Activated B cell treated with CpG ODN at 0.5 μM for 24 hours (primary cell): ENCODE measurements at places on chromosomes 4 and X.

DNA sequence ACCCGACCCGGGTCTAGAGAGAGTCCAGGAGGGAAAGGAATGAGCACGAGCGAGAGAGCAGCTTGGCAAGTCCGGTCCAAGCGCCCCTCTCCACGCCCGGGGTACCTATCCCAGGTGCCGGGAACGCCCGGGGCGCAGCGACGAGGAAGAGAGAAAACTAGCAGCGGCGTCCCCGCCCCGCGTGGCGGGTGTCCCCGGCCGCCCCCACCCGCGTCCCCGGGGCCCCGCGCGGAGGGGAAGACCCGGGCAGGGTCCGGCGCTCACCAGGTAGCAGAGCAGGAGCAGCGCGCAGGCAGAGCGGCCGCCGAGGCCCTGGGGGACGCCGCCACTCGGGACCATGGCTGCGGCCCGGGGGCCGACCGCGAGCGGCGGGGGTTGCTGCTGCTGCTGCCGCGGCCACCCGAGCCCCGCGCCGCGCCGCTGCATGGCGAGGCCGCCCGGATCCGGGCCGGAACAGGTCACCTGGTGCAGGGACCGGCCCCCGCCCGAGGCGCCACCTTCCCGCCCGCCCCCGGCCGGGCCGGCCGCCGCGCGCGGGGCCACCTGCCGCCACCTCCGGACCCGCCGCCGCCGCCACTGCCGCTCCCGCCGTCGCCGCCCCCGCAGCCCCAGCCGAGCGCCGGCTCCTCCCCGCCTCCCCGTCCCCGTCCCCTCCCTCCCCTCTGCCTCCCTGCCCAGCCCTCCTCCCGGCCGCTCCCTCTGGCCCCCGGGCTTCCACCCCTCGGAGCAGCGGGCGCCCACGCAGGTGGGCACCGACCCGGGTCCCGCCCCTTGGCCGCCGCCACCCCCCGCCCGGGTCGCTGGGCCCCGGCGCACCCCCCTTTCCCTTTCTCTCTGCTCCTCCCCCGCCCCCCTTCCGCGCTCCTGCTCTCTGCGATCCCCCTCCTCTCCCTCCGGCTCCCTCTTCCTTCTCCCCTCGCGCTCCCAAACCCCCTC lies at the start of gene SEL1L3:
TSS of gene SEL1L3 (minus strand) at position 578 of the 936 bp plus-strand sequence. CDS start at position 426, 152 bp downstream.
- H3K4me3 ChIP-seq, result peak within 1 kb of the TSS; percentile 98
- peak within 1 kb of the TSS; percentile 99 for H3K27ac ChIP-seq
- peaks cover 21% of the 10 kb centered on the region for H3K36me3 ChIP-seq
- no peaks in the 10 kb centered on the region for H3K27me3 ChIP-seq
- H3K4me1 ChIP-seq, result peaks cover 84% of the 10 kb centered on the region

DNA sequence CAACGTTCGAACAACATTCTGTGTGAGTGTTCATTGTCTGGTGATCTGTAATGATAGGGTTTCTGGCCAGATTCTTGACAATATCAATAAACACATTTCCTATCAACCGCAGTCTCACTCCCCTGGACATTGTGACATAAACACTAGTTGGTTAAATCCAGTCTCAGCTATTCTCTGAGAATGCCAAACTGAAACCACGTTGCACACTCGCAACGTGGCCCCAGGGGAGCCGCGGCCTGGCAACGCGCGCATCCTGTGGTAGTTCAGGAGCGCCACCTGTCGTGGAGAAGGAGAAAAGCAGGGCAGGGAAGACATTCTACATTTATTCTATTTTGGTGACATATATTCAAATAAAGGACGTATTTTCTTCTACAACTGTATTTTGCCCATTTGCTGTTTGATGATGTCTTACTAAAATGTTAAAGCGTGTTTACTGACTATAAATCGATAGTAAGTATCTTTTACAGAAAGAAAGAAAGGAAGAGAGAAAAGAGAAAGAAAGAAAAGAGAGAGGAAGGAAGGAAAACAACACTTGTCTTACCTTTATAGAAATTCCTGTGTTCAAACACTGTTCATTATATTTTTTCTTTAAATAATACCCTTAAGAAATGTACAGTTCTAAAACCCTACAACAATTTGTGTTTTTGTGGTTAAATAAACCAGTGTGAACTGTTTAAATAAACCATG lies 738.3 kb upstream of the FRG1 start:
- H3K27me3 ChIP-seq, result no peaks in the 10 kb centered on the region
- H3K4me3 ChIP-seq, result no peak overlapping the region
- peaks cover 2% of the 10 kb centered on the region for H3K4me1 ChIP-seq
- no peak for DNase-seq

GRCh38 chr4:175378372-175378771 lies 433.7 kb downstream of the GPM6A start:
- no peaks in the 10 kb centered on the region for H3K36me3 ChIP-seq
- H3K4me1 ChIP-seq, result no peaks in the 10 kb centered on the region

- no peak overlapping the region for H3K4me3 ChIP-seq
- H3K4me1 ChIP-seq, result peaks cover 16% of the 10 kb centered on the region
- DNase-seq, result no peak
- H3K27me3 ChIP-seq, result no peaks in the 10 kb centered on the region
- H3K27ac ChIP-seq, result no peak overlapping the region
These were observed 16.5 kb downstream of the TBC1D14 start for GRCh38 chr4:6926081-6926480.

DNA sequence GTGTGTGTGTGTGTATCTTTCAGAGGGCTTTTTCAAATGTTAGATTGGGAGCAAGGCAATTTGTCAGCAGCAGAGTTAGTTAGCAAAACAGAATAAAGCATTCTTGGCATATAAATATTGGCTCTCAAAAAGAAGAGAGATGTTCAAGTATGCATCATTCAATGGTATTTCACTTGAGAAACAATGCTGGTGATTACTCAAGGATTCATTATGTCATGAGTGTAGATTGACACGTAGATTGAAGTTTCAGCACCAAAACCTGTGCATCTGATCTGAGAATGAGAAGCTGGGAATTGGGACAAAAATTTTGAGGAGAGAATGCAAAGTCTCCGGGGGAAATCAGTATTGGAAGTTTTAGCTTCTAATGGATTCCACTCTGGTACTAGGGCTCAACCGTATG lies 241.4 kb downstream of the FRMPD4 start:
- DNase-seq, result no peak
- no peaks in the 10 kb centered on the region for H3K27me3 ChIP-seq

GRCh38 chr4:184420881-184421416 lies 53.4 kb downstream of the IRF2 start:
- H3K4me3 ChIP-seq, result peak overlapping the region; percentile 55
- H3K27ac ChIP-seq, result peak overlapping the region; percentile 81
- H3K36me3 ChIP-seq, result peaks cover 79% of the 10 kb centered on the region
- no peak for DNase-seq

DNA sequence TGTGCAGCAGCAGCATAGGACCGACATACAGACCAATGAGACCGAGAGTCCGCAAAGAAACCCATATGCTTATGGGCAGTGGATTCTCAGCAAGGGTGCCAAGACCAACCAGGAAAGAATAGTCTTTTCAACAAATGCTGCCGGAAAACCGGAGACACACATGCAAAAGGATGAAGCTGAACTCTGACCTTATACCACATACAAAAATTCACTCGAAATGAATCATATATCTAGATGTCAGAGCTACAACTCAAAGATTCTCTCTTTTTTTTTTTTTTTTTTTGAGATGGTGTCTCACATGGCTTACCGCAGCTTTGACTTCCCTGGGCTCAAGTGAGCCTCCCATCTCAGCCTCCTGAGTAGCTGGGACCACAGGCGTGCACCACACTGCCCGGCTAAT lies 16.0 kb upstream of the MXD4 start:
- DNase-seq, result no peak
- peaks cover 31% of the 10 kb centered on the region for H3K4me1 ChIP-seq

- DNase-seq, result no peak
- no peak overlapping the region for H3K27ac ChIP-seq
- H3K4me1 ChIP-seq, result no peaks in the 10 kb centered on the region
- no peaks in the 10 kb centered on the region for H3K36me3 ChIP-seq
- no peaks in the 10 kb centered on the region for H3K27me3 ChIP-seq
These were observed 372.2 kb downstream of the ADAM29 start for GRCh38 chr4:175290401-175290800.

DNA sequence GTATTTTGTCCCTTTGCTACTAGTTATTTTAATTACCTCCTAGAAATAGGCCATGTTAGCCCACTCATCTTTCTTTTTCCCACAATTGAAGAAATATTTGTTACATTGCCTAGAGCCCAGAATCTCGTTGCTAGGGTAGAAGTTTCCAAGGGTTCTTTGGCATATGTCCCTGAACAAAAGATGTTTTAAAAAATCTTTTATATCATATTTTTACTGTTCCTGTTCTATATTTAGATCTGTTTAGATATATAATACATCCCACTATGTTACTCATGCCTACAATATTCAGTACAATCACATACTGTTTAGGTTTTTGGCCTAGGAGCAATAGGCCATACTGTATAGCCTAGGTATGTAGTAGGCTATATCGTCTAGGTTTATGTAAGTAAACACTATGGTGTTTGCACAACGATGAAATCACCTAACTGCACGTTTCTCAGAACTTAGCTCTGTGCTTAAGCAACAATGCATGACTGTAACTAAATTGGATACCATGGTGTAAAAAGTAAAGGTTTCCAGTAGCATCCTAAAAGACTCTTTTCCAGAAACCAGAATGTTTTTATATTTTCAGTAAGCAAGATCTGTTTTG lies 236.0 kb upstream of the SLIT2 start:
- H3K36me3 ChIP-seq, result no peaks in the 10 kb centered on the region
- H3K4me1 ChIP-seq, result no peaks in the 10 kb centered on the region
- no peaks in the 10 kb centered on the region for H3K27me3 ChIP-seq
- no peak overlapping the region for H3K4me3 ChIP-seq
- no peak for DNase-seq

GRCh38 chrX:13761606-13762414 lies 27.3 kb downstream of the OFD1 start:
- H3K36me3 ChIP-seq, result peaks cover 64% of the 10 kb centered on the region

DNA sequence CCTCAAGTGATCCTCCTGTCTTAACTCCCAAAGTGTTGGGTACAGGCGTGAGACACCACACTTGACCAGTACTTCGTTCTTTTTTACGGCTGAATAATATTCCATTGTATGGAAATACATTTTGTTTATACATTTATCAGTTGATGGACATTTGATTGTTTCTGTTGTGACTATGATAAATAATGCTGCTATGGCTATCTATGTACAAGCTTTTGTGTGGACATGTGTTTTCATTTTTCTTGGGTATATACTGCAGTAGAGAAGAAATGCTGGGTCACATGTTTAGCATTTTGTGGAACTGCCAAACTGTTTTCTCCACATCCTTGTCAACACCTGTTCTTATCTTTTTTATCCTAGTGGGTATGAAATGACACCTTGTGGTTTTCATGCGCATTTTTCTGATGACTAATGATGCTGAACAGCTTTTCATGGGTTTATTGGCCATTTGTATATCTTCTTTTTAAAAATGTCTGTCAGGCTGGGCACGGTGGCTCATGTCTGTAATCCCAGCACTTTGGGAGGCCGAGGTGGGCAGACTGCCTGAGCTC lies 37.3 kb downstream of the SAT1 start:
- no peak overlapping the region for H3K4me3 ChIP-seq
- peaks cover 6% of the 10 kb centered on the region for H3K4me1 ChIP-seq
- no peaks in the 10 kb centered on the region for H3K36me3 ChIP-seq
- H3K27me3 ChIP-seq, result no peaks in the 10 kb centered on the region

- no peak overlapping the region for H3K4me3 ChIP-seq
- no peaks in the 10 kb centered on the region for H3K36me3 ChIP-seq
- no peaks in the 10 kb centered on the region for H3K4me1 ChIP-seq
- H3K27ac ChIP-seq, result no peak overlapping the region
- no peaks in the 10 kb centered on the region for H3K27me3 ChIP-seq
These were observed 322.9 kb downstream of the RAPGEF2 start for GRCh38 chr4:159425737-159426305.

GRCh38 chr4:145830699-145831098 lies 107.9 kb downstream of the ZNF827 start:
- H3K4me3 ChIP-seq, result no peak overlapping the region
- no peaks in the 10 kb centered on the region for H3K27me3 ChIP-seq
- no peak overlapping the region for H3K27ac ChIP-seq
